ENCODE measurements at places on chromosomes 6 and 20. TPM values are rescaled to one million over a fixed set of nuclear protein-coding genes. Genes with fewer than 3 reads are reported as not detected.

ZSCAN16 gene
- total RNA-seq: 5.3 TPM

LIN28B gene
- total RNA-seq: not detected

HRH3 gene
- total RNA-seq: not detected

ZNF391 gene
- 1.3 TPM for total RNA-seq

DSP gene
- 0.15 TPM for total RNA-seq

PLN gene
- not detected for total RNA-seq

THBD gene
- total RNA-seq: not detected

CAGE1 gene
- not detected for total RNA-seq

GRCh38 chr20:59382157-59382725, 81.8 kb downstream of the EDN3 start:
- DNase-seq: no peak

DNA sequence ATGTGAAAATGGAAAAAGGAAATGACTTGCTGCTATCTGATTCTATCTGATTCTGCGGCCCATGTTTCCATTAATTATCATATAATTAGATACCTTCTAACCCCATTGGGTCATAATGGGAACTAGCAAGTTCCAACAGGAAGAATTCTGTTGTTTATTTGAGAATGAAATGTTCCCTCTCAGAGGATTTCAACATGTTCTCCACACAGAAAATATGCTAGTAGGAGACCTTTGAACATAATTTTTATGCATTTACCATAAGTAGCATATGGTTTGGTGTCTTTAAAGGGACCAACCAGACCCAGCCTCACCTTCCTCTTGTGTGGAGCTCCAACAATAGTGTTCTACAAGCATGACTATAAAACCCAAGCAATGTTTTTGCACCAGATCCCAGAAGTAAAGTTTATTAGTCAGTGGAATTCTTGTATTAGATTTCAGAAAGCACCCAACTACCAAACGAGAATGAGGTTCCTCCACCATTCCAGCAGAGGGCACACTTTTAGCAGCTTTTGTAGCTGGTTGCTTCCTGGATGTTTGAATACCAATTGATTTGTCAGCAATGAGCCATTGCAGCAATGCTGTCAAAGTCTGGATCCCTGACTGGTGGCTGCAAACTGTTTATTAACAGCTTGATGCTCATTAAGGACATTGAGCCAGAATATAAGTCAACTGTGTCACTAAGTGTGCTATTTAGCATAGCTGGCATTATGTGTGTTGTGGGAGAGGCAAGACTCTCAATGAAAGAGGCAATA, 143.6 kb upstream of the GJE1 start:
- peak; percentile 24 for DNase-seq

- DNase-seq: no peak
Observed at GRCh38 chr6:69861986-69862385, 4.4 kb upstream of the COL19A1 start.

- DNase-seq: no peak
Observed at GRCh38 chr6:38137608-38138265, 318.2 kb downstream of the ZFAND3 start.

- DNase-seq: no peak
Observed at GRCh38 chr20:8749986-8750385, 318.9 kb upstream of the PLCB4 start.

DNA sequence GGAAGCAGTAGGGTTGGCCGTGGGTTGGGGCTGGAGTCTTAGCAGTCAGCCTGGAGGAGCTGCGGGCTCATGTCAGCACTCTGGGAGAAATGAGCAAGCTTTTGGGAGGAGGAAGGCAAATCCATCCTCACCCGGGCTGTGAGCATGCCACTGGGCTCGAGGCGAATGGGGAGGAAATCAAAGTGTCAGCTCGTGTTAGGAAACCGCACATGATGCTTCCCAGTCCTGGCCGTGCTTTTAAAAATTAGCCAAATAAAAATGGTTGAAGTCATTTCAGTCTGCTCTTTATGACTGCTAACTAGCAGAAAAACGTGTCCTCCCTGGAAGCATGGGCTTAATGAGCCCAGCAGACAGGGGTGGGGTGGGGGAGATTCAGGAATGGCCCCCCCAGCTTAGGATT, 98.1 kb downstream of the NFATC2 start:
- no peak for DNase-seq

DNA sequence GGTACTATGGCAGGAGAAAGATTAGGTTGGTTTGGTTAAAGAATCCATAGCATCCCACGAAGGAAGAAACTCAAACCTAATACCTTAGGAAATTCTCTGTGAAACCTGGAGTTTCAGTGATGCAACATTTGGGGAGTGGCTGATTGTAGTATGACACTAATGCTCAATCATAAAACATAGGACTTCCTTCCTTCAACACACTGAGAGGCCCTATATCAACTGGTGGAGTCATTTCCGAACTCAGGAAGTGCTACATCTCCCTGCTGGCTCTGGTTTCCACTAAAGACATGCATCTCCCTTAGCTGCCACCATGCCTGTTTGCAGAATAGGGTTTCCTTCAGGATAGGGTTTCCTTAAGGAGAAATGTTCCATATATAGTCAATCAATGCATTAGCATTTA, 5.2 kb upstream of the MANEA start:
- no peak for DNase-seq

- no peak for DNase-seq
Observed at GRCh38 chr6:90654166-90654565, 67.3 kb upstream of the MAP3K7 start.

- DNase-seq: no peak
Observed at GRCh38 chr6:33433544-33434191, 13.8 kb downstream of the SYNGAP1 start.

GRCh38 chr20:15895560-15896084, 677.6 kb downstream of the KIF16B start:
- peak; percentile 16 for DNase-seq

DNA sequence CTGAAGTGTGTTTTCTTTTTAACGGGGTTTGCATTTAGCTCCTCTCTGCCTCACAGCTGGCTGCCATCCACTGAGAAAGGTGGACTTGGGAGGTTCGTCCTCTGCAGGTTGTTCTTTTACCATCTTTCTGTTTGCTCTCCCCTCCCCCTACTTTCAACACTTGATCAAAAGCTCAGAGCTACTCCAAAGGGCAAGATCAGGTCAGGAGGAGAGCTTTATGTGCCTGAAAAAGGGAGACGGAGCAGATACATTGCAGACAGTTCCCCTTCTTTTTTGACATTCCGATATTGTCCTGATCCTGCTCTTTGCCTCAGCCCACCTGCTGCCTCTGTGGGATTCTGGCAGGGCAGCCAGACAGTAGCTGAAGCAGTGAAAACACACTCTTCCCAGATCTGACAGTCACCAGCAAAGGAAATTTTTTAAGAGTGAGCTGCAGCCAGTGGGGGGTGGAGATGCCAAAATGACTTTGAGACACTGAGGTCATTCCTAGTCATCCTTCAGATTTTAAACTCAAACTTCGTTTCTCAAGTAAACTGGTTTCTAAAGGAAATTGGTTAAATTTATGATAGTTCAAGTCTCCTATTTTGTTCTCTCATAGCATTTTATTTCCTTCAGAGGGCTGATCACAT, 26.5 kb downstream of the SMLR1 start:
- DNase-seq: no peak

GRCh38 chr6:25042036-25042521, 106.3 kb upstream of the RIPOR2 start:
- DNase-seq: peak; percentile 54

All from activated CD4-positive, alpha-beta memory T cell treated with anti-CD3 and anti-CD28 coated beads, Interleukin-2, amount 10 ng/mL, durations not matched to agents 7 days and 5 days (primary cell).